ENCODE measurements at places on chromosomes 16 and 17.

- no peak for DNase-seq
Observed at GRCh38 chr16:70665113-70665694, 18.8 kb downstream of the IL34 start.

- no peak for DNase-seq
Observed at GRCh38 chr17:71055128-71055527, 885.8 kb downstream of the KCNJ2 start.

- peak; percentile 42 for DNase-seq
Observed at GRCh38 chr16:8892101-8892575, 10.0 kb downstream of the LITAFD start.

DNA sequence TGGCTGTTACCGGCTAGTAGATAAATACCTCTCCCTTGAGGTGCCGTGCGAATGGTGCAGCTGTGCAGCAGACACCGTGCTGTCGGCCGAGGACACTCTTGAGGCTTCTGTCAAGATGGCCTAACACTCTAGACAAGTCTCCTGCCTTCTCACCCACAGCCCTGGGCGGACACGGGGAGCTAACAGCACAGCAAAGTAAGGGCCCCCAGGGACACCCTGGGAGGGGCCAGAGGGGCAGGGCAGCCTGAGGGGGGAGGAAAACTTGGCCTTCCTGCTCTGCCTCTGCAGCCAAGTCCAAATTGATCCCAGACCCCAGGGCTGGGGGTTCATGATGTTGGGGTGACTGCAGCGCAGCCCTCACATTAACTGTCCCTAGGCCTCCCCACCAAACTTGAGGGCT lies 210.2 kb downstream of the RPTOR start:
- no peak for DNase-seq

- no peak for DNase-seq
Observed at GRCh38 chr17:37483311-37484039, 6.2 kb upstream of the DUSP14 start.

DNA sequence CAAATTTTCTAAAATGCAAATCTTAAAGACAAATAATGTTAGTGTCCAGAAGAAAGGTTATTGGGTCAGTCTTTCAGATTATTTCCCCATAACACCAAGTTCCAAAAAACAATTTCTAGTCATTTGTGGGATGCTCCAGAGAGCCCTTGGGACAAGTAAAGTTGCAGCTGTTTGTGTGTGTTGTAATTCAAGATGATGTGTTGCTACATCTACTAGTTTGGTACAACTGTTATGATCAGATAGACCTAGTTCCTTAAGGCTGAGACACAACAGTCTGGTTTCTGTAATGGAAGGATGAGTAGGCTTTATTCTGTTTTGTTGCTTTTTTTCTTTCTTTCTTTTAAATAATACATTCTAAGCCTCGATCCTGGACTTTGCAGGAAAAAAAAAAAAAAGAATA lies 41.9 kb downstream of the PIGL start:
- no peak for DNase-seq

DNA sequence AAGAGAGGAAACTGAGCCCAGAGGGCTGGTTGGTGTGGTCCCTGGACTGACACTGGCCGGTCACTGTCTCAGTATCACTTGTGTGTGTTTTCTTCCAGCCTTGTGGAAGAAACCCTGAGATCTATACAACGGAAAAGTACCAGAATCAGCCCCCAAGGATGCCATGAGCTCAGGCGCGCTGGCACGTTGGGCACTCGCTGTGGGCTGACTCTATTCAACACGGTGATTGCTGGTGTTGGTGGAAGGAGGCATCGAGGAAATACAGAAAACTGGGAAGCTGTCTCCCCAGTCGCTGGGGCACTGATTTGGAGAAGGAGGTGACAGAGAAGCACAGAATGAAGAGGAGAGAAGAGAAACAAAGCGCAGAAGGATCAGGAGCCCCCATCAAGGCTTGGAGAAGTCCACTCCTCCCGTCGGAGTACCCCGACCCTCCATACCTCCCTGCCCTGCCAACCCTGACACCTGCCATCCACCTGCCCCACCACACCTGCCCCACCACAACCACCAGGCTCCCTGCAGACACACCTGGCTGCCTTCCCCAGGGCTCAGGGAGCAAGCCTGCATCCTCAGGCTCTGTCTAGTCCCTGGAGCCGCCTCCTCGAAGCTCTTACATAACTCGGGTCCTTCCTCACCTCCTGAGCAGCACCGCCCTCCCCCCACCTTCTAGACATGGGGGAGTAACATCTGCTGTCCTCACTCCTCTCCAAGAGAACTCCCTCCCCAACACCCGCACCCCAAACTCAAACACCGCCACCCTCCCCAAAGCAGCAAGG lies 66.5 kb downstream of the RBFOX3 start:
- peak; percentile 19 for DNase-seq

DNA sequence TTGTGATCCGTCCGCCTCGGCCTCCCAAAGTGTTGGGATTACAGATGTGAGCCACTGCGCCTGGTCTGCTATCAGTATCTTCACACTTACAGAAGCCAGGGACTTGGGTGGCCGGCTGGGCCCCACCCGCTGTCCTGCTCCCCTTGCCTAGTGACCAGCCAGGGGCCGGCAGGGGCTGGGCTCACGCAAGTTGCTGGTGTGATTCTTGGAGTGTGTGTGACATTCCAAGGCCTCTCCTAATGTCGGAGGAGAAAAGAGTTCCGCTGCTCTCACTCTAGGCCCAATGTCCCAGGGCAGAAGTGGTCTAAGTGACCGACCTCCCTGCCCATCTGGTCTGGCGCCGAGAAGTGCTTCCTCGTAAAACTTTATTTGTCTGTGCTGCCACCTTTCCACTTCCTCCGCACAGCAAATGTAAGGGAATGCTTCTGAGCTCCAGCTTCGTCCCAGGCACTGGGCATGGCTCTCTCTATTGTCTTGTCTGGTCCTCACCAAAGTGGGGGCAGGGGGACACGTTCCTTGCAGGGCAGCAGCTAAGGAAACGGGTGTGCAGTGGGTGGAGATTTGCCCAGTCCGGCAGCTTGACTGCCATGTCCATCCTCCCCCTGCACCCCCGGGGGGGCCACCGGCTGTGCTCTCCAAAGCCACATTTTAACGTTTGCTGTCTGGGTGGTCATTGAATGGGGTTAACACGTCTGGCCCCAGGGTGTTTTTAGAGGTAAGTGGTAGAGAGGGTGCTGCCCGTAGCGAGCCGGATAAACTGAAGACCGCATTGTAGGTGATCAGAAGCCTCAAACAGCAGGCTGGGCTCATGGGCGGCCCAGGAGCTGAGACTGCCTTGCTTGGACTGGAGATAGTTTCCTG lies 7.8 kb upstream of the GSE1 start:
- DNase-seq = no peak

DNA sequence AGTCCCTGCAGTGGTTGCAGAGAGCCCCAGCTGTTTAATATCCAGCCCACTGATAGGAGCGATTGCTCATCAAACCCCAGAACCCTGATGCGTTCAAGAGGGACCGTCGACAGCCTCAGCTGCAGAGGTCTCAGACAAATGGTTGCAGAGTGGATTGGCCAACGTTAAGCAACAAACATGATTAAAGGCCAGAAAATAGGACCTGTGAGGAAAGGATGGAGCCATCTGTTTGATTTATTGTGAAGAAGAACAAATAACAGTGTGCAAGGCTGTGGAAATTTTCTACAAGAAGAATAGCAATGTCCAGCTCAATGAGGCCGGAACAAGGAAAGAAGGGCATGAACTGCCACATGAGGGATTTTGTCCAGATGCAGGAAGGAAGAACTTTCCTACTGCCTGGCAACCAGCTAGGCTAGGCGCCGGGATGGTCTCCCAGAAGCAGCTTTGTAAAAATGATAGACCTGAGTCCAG lies 138.4 kb upstream of the DNAH9 start:
- no peak for DNase-seq

GRCh38 chr17:77694391-77695363 lies 263.8 kb upstream of the TNRC6C start:
- no peak for DNase-seq

DNA sequence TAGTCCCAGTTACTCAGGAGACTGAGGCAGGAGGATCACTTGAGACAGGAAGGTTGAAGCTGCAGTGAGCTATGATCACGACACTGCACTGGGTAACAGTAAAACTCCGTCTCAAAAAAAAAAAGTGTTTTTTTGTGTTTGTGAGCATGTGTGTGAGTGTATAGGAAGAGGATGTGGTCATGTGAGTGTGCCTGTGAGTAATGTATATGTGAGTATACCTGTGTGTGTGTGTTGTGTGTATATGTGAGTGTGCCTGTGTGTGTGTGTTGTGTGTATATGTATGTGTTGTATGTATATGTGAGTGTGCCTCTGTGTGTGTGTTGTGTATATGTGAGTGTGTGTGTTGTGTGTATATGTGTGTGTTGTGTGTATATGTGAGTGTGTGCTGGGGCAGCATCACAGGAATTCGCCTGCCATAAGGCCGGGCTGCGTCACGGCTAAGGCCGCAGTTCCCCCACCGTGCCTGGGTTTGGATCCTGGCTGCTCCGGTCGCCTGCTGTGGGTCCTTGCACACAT lies 21.4 kb upstream of the NPTX1 start:
- no peak for DNase-seq

DNA sequence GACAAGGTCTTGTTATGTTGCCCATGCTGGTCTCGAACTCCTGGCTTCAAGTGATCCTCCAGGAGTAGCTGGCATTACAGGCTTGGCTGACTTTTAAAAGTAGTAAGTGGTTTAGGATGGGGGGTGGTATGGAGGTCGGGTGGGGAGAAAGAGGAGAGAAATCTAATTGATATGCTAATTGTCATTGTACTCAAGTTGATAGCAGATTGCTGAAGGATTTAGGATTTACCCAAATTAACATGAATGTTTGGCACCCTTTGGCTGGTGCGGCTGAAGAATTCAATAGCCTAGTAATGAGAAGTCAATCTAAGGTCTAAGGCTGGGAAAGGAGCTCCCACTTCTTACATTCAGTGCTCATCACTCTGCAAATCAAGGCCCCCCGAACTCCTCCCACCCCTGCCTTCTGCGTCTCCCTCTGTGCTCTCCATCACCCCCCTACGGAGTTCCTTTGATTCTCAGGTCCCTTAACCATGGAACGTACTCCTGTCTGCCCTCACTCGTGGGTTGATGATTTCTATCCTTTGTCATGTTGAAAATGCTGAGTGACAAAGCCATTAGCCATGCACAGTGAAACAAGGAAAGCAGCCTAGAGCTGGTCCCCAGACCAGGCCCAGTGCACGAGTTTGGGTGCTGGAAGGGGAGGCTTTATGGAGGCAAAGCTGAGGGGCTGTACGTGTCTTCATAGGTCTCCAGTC lies 17.3 kb downstream of the CDH13 start:
- no peak for DNase-seq

- no peak for DNase-seq
Observed at GRCh38 chr17:19702217-19702641, 14.2 kb downstream of the SLC47A2 start.

- DNase-seq = no peak
Observed at GRCh38 chr17:78458736-78459335, 80.4 kb downstream of the PGS1 start.

GRCh38 chr17:79781736-79782575 lies 4.0 kb downstream of the CBX2 start:
- DNase-seq = no peak

DNA sequence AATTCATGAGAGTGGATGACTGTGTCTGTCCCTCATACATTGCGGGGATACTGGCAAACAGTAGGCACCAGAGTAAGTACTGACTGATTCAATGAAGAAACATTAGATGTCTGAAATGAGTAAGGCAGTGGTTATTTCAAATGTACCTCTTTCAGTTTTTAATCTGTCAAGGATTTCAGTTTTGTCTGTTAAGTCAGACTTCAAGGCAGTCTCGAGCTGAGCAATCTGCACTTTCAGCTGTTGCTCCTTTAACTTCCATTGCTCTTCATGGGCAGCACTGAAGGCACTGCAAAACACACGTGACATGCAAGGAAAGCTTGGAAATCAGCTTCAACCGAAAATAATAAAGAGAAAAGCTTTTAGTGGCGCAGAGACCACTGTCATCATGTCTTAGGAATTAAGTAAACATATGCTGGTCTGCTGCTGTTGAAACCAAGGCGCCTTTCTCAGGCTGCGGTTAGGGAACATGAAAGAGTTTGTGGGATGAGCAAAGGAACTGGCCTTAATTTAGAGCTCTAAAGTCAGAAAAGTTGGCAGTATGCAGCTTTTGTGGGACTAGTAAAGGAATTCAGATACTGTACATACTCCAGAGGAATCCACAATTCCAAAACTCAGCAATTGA lies 38.8 kb downstream of the RPGRIP1L start:
- no peak for DNase-seq

DNA sequence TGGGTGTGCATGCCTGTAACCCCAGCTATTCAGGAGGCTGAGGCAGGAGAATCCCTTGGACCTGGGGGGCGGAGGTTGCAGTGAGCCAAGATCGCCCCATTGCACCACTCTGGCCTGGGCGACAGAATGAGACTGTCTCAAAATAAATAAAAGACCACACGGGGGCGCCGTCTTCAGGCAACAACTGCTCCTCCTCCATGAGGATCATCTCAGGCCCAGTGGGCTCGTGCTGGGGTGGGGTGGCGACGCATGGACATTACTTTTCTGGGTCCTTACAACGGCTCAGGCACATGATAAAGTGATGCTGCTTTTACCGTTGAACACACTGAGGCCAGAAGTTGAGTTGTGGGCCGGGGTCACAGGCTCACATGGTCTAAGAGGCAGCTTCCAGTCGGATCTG lies 56.2 kb downstream of the PRMT7 start:
- DNase-seq = no peak

DNA sequence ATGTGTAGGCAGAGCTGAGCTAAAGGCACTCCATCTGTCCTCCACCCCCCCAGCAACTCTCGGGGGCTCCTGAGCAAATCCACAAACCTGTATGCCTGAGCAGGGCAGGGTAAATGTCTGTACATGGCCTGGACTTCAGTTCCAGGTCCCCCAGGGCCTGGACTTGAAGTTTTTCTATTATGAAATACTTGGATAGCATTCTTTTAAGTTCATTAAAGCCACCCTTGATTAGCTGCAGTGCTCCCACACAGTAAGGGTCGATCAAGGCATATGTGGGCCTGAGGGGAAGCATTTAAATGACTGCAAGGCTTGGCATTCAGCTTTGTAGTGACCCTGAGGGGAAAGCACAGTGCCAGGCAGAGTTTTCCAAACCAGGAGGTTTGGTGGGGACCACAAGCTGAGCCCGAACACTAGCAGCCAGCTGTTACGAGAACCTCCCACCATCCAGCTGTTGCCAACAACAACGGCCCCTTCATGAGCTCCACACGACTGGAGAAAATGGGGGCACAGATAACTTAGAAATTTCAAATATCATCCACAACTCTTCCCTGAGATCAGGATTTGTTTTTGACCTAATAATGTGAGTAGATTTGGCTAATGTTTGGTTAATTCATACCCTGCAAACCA lies 6.7 kb downstream of the FAM117A start:
- no peak for DNase-seq
